ENCODE measurements at places on chromosomes 6 and 20. TPM values are rescaled to one million over a fixed set of nuclear protein-coding genes. Genes with fewer than 3 reads are reported as not detected.
A peak's percentile ranks its signal among the peaks of the same experiment; 100 is the strongest.

The TP53TG5 gene
- not detected for total RNA-seq

The SLC17A2 gene
- not detected for total RNA-seq

The SSTR4 gene
- total RNA-seq, result not detected

The CGA gene
- not detected for total RNA-seq

The PRDM13 gene
- not detected for total RNA-seq

DNA sequence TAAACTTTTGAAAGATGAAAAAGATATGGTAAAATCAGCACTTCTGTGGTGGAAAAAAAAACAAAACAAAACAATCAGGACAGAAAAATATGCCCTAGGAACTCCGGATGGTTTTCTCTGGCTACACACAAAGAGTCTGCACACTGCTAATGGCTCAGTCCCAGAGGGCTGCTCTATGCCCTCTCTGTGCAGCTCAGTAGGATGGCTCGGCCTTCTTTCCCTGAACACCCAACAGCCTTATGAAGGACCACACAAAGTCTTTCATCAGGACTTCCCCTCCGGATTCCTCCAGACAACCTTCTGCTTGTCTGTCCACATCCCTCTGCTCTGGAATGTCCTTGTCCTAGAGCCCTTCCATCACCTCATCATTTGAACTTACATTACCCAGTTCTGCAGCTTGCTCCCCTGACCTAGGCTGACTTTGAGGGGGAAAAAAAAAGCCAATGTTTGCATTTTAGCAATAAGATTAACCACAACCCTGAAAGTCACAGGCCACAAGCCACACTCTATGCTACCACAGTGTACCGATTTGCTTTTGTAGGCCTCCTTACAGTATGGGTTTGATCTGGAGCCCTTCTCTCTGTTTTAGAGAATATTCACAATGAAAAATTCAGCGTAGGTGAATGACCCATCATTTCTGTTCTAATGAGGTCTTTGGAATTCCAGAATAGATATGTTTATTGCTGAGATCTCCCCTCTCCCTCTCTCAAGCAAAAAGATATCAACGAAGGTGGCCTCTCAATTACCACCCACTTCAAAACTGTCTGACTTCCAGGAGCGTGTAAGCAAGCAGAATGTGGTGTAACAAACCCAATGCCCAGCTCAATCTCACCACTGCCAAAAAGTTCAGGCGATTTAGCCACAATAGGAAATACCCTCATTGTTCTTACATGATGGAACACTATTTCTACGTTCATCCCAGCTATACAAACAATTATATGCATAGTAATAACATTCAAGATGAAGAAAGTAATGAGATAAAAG, 164.0 kb downstream of the GMDS start:
- no peak for DNase-seq
- H3K27ac ChIP-seq, result no peak overlapping the region
- H3K4me3 ChIP-seq, result no peak overlapping the region

DNA sequence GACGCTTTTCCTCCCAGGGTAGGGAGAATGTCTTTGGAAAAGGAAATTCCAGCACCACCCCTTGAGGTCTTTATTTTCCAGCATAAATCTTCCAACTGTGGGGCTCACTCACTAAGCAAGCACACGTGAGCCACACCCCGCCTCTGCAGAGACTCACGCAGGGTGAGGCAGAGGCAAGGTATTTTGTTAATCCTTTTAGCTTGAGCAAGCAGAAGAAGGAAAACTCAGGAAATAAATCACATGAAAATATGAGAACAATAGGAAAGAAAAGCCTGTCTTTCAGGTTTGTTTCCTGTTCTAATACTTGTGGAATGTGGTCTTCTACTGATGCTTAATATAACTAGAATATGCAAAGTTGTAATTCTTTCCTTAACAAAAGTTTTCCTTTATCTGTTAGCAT, 4.1 kb upstream of the PHACTR2 start:
- DNase-seq, result no peak
- H3K4me3 ChIP-seq, result no peak overlapping the region
- peaks cover 9% of the 10 kb centered on the region for H3K4me1 ChIP-seq
- peak overlapping the region; percentile 59 for H3K27ac ChIP-seq
- H3K36me3 ChIP-seq, result no peaks in the 10 kb centered on the region
- H3K27me3 ChIP-seq, result no peaks in the 10 kb centered on the region

DNA sequence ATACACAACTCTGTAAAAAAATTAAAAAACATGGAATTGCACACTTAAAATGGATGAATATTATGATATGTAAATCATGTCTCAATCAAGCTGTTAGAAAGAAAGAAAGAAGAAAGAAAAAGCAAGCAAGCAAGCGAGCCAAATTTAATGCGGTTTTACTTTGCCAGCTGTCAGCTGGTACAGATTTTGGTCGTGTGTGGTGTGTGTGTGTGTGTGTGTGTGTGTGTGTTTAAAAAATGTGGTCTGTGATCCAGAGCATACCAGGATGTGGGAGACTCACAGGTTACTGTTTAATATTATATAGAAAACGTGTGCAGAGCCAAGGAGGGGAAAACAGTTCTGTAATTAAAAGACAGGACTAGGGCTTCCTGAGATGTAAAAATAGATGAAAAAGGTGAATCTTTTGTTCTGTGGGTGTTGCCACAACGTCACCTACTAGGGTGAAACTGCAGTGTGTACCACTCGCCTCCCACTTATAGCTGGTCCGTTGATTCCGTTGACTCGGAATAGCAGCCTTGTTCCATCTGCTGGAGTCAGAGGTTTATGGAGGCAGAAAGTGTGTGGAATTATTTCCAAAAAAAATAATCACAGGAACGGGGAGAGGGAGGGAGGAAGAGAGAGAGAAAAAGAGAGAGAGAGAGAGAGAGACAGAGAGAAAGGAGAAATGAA, 197.7 kb downstream of the BCAS1 start:
- H3K27ac ChIP-seq, result no peak overlapping the region
- DNase-seq, result no peak
- H3K4me3 ChIP-seq, result no peak overlapping the region
- H3K36me3 ChIP-seq, result no peaks in the 10 kb centered on the region

DNA sequence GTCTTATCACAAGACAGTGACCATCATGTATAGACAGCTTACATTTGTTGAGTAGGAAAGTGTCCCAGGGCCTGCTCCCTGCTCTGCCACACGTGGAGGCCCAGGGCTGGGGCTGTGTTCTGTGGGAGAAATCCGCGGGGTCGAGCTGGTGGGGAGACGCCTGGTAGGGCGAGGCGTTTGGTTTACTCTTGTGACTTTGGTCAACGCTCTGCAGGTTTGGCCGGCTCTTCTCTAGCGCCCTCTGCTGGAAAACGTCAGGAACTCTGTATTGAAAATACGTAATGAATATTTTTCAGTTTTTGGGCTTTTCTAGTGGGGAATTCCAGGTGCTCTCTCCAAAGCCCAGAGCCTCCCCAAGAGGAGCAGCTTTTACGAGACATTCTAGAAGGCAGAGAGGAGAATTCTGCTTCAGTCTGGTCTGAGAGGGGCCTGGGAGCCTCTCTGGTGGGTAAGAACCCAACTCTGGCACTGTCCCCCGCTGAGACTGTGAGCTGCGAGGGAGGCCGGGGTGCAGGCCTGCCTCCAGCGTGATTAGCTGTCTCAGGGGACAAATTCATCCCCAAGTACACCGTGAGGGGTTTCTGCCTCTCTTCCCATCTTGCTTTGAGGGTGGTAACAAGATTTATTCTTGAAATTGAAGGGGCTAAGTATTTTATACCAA, 112.6 kb upstream of the RALGAPA2 start:
- H3K4me3 ChIP-seq, result no peak overlapping the region
- H3K36me3 ChIP-seq, result no peaks in the 10 kb centered on the region
- peaks cover 10% of the 10 kb centered on the region for H3K4me1 ChIP-seq
- H3K27ac ChIP-seq, result peak overlapping the region; percentile 39
- peak; percentile 60 for DNase-seq

DNA sequence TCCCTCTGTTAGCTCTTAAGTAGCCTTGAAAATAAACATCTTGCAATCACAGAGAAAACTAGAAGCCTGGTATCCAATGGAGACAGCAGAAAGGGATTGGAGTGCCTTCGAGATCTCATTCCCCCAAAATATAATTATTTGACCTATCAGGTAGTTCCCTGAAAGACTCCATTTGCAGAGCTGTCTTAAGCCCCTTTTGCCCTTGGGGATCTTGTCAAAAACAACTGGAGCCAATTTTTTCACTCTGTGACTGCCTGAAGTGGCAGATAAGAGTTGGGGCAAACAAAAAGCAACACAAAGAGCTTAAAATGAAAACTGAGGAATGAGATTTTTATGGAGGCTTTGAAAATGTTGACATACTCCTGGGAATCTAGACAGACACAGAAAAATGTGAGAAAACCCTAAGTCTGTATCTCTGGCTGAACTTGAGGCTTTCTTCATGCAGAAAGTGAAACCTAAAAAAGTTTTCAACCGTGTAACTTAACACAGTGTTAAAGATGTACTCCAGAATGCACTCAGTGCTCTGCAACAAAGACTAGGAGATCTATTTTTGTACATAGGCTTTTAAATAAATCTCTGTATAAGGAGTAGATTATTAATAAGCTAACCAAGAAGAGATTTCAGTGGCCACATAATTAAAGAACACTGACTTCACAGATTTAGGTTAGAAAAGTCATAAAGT, 971.1 kb upstream of the MAN1A1 start:
- H3K36me3 ChIP-seq, result no peaks in the 10 kb centered on the region
- H3K27me3 ChIP-seq, result no peaks in the 10 kb centered on the region
- no peak for DNase-seq
- H3K4me1 ChIP-seq, result no peaks in the 10 kb centered on the region
- no peak overlapping the region for H3K27ac ChIP-seq

GRCh38 chr6:63441266-63441956, 121.6 kb upstream of the LGSN start:
- H3K4me1 ChIP-seq, result no peaks in the 10 kb centered on the region
- no peak overlapping the region for H3K4me3 ChIP-seq
- DNase-seq, result no peak
- no peaks in the 10 kb centered on the region for H3K36me3 ChIP-seq
- no peaks in the 10 kb centered on the region for H3K27me3 ChIP-seq

GRCh38 chr6:149334682-149335160, 17.2 kb downstream of the TAB2 start:
- H3K27me3 ChIP-seq, result no peaks in the 10 kb centered on the region
- no peaks in the 10 kb centered on the region for H3K36me3 ChIP-seq
- DNase-seq, result no peak

GRCh38 chr6:117555262-117555849, 47.0 kb downstream of the GOPC start:
- no peaks in the 10 kb centered on the region for H3K27me3 ChIP-seq
- peaks cover 3% of the 10 kb centered on the region for H3K4me1 ChIP-seq
- no peak for DNase-seq
- no peak overlapping the region for H3K27ac ChIP-seq
- no peaks in the 10 kb centered on the region for H3K36me3 ChIP-seq

DNA sequence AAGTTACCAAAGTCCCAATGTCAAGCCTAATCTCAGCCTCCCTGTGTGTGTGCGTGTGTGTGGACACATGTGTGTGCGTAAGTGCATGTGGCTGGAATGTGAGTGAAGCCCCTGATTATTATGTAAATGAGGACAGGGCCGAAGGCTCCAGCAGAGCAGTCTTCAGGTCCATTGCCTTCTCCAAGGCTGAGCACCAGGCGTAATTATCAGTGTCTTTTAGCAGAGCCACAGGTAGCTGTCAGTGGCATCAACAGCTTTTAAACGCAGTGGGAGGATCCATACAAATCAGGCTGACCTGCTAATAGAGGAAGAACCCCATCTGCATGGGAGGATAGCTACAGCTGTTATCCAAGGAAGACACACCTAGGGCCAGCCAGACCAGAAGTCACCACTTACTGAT, 324.3 kb upstream of the MOCS1 start:
- H3K4me1 ChIP-seq, result no peaks in the 10 kb centered on the region
- no peak for DNase-seq
- no peaks in the 10 kb centered on the region for H3K27me3 ChIP-seq
- no peaks in the 10 kb centered on the region for H3K36me3 ChIP-seq
- H3K27ac ChIP-seq, result no peak overlapping the region

DNA sequence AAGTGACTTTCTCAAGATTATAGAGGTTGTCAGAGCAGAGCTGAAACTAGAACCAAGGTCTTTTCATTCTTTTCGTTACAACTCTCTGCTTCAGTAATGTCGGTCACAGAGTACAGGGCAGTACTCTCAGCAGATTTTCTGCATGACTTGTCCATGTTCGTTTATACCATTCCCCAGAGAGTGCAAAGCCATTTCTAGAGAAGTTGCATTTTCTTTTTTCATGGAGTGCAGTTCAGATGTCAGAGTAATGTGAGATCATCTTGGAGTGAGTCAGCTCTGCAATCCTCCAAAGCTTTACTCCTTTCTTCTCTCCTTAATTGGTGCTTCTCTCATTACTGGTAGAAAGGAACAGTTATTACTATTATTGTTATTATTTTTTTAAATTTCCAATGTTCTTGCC, 115.6 kb upstream of the B3GAT2 start:
- H3K4me3 ChIP-seq, result no peak overlapping the region
- no peak for DNase-seq
- no peaks in the 10 kb centered on the region for H3K36me3 ChIP-seq
- H3K4me1 ChIP-seq, result no peaks in the 10 kb centered on the region
- H3K27me3 ChIP-seq, result no peaks in the 10 kb centered on the region

- H3K27ac ChIP-seq, result no peak overlapping the region
- no peaks in the 10 kb centered on the region for H3K36me3 ChIP-seq
- no peak overlapping the region for H3K4me3 ChIP-seq
- no peaks in the 10 kb centered on the region for H3K27me3 ChIP-seq
- DNase-seq, result no peak
- no peaks in the 10 kb centered on the region for H3K4me1 ChIP-seq
These were observed 50.6 kb upstream of the CCDC167 start for GRCh38 chr6:37550191-37550831.

DNA sequence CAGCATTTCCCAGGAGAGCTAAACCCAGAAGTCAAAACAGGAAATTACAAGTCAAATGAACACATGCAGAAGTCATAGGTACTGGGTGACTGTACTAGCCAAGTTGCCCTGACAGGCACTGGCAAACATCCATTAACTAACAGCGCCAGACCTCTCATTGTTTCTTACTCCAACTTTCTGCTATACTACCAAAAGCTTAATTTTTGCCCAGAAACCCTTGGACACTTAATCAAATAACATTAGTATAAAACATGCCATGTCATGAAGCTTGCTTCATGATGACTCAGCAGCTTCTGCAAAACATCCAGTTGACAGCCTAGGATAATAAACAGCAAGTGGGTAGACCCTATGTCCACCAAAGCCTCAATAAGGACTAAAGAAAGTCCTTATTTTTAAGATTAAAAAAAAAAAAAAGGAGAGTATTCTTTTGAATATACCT, 3.5 kb downstream of the NUP153 start:
- no peaks in the 10 kb centered on the region for H3K27me3 ChIP-seq
- no peak overlapping the region for H3K4me3 ChIP-seq
- H3K36me3 ChIP-seq, result no peaks in the 10 kb centered on the region
- DNase-seq, result no peak
- H3K4me1 ChIP-seq, result peaks cover 52% of the 10 kb centered on the region
- peak overlapping the region; percentile 73 for H3K27ac ChIP-seq

GRCh38 chr6:45344900-45345299, 16.8 kb downstream of the RUNX2 start:
- H3K4me3 ChIP-seq, result no peak overlapping the region
- H3K27me3 ChIP-seq, result no peaks in the 10 kb centered on the region
- H3K36me3 ChIP-seq, result no peaks in the 10 kb centered on the region
- no peak for DNase-seq

GRCh38 chr6:134708079-134708478, 241.8 kb downstream of the ALDH8A1 start:
- no peak overlapping the region for H3K27ac ChIP-seq
- H3K4me3 ChIP-seq, result no peak overlapping the region
- no peak for DNase-seq
- no peaks in the 10 kb centered on the region for H3K27me3 ChIP-seq
- H3K36me3 ChIP-seq, result no peaks in the 10 kb centered on the region
